ENCODE measurements at places on chromosomes 12 and 14. TPM values are rescaled to one million over a fixed set of nuclear protein-coding genes. Genes with fewer than 3 reads are reported as not detected.

The TMED8 gene
- total RNA-seq = 25.3 TPM

The TAS2R14 gene
- 5.3 TPM for total RNA-seq

The HOXC10 gene
- total RNA-seq = not detected

The KCTD10 gene
- 42.8 TPM for total RNA-seq

The PMCH gene
- total RNA-seq = 0.41 TPM

The KIF5A gene
- 42.8 TPM for total RNA-seq

The GLIPR1L1 gene
- total RNA-seq = under 0.01 TPM

The ADCK1 gene
- 5.7 TPM for total RNA-seq

The WDHD1 gene
- total RNA-seq = 9.0 TPM

The DDIT3 gene
- total RNA-seq = 4.9 TPM

The VDR gene
- total RNA-seq = not detected

The SCNN1A gene
- not detected for total RNA-seq

The NPFF gene
- not detected for total RNA-seq
